ENCODE measurements at places on chromosomes 12 and 14.

DNA sequence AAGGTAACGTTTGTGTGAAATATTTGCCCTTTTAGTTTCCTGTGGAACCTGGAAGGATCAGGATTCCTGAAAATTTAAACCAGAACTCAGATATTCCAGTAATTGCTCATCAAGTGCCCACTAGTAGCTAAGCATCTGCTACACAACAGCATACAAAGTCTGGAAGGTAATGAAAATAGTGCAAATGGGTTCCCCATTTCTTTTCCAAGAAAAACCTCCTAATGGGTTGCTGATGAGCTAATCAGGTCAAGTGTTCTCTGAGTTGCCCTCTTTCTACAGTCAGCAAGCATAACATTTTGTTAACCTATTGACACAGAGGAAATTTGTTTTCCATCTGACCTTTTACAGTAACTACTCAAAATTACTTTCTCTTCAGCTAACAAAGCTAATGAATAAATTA, 83.6 kb upstream of the PMCH start:
- no peak for DNase-seq

DNA sequence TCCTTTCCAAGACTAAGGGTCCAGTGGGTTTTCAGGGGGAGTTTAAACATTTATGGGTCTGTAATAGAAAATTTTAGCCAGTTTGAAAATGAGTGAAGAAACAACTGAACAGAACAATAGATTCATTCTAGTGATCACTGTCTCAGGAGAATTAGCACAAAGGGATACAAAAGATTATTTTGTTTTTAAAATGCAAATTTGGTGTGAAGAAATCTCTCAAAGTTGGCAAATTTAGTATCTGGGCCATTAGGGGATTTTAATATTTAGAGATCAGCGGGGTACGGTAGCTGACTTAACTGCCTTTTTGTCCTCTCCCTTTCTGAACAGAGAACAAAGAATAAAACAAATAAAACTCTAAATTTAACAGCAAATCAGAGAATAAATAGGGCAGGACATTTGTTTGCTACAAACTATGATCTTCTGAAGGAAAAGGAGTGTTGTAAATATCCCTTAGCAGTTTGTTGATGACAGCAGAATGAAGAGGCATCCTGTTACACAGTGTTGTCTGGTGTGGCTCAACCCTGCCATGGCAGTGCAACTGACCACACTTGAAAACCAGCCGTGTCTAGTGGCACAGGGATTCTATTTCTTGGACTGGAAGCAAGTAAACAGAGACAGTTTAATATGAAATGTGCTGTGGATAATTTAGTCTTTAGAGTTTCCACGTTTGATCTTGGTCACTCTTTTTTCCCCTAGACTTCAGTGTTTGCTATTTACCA, 46.3 kb upstream of the LRTM2 start:
- DNase-seq: no peak

- DNase-seq: no peak
These were observed 41.0 kb upstream of the KCNJ8 start for GRCh38 chr12:21815306-21816062.

DNA sequence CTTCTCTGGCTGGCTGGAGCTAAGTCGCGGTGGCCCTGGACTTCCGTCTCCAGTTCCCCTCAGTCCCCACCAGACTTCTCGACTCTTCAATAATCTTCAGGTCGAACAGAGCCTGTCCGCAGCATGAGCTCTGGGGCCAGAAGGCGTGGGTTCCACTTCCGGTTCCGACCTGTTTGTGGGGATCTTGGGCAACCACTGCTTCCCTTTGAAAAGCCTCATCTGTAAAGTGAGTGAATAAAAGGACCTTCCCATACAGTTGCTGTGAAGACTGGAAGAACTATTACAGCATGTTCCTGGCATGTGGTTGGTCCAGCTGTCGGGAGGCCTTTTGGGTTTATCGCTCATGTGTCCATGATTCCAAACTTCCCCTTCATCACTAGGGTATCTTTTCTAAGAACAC, 19.4 kb downstream of the ADGRD1 start:
- no peak for DNase-seq

DNA sequence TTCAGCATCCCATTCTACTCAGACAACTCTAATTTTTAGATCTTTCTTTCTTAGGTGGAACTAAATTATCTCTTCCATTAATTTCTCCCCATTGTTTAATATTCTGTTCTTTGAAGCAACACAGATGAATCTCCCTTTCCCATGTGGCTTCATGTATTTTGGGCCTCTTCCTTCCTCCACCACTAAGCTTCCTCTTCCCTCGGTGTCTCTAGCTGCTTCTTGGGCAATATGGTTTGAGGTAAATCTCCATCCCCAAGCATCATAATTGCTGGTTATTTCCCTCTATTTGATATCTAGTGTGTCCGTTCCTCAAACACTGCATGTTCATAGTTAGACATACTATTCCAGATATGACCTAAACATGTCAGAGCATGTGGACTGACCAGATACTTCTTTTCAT, 119.2 kb downstream of the PELI2 start:
- no peak for DNase-seq

GRCh38 chr12:104372061-104372720, 68.7 kb downstream of the EID3 start:
- DNase-seq: peak; percentile 60

- DNase-seq: no peak
These were observed 43.5 kb downstream of the DNAI7 start for GRCh38 chr12:25151476-25151875.

- DNase-seq: no peak
These were observed 1441.9 kb upstream of the FLRT2 start for GRCh38 chr14:84087986-84088531.

GRCh38 chr12:15636060-15636890, 152.9 kb downstream of the EPS8 start:
- DNase-seq: no peak

- DNase-seq: no peak
These were observed 30.6 kb downstream of the PPFIBP1 start for GRCh38 chr12:27554421-27555186.
